ENCODE measurements at places on chromosomes 4 and X.

DNA sequence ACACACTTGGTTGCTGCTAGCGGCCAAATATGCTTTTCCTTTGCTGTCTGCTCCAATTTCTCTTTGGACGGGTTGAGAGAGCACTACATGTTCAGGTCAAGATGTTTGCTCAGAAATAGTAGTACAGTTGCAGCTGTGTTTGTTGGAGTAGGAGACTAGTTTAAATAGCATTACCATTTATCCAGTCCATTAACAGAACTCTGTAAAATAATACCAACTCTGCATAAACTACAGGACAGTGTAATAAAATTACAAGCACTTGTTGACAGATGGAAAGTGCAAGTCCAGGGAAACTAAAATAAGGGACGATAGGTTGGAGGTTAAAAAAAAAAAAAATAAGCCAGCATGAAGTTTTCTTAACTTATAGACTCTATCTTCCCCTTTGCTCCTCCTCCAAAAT lies 20.2 kb downstream of the SLIT2 start:
- DNase-seq, result peak; percentile 98

DNA sequence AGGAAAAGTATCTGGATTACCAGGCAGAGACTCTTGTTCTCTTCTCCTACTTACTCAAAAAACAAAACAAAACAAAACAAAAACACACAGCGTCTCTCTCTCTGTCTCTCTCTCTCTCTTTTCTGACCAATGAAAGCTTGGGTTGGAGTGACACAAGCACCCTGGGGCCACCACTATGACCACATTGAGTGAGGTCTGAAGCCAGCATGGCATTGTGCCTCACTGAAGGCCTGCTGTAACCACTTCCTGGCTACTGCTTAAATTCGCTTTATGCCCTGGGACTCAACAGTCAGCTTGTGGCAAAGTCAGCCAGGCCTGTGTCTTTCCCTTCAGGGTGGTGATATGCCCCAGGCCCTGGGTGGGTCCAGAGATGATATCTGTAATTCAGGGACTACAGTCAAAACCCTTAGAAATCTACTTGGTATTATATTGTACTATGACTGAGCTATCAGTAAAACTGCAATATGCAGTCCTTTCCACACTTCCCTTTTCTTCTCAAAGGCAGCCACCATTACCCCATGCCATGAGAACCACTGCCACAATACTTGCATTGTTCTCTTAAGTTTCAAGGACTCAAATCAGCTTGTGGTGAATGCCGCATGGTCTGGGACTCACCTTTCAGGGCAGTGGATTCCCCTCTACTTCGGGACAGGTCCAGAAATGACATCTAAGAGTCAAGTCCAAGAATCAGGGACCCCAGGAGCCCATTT lies 606.8 kb upstream of the KLHL4 start:
- DNase-seq, result no peak

GRCh38 chrX:109472939-109473735 lies 8.7 kb downstream of the GUCY2F start:
- DNase-seq, result no peak

GRCh38 chr4:74377714-74378113 lies 12.8 kb downstream of the EREG start:
- no peak for DNase-seq

DNA sequence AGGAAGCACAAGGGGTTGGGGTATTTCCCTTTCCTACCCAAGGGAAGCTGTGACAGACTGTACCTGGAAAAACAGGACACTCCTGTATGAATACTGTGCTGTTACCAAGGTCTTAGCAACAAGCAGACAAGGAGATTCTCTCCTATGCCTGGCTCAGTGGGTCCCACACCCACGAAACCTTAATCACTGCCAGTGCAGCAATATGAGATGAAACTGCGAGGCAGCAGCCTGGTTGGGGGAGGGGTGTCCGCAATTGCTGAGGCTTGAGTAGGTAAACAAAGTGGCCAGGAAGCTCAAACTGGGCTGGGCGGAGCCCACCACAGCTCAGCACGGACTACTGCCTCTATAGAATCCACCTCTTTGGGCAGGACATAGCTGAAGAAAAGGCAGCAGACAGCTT lies 197.7 kb downstream of the INPP4B start:
- no peak for DNase-seq

DNA sequence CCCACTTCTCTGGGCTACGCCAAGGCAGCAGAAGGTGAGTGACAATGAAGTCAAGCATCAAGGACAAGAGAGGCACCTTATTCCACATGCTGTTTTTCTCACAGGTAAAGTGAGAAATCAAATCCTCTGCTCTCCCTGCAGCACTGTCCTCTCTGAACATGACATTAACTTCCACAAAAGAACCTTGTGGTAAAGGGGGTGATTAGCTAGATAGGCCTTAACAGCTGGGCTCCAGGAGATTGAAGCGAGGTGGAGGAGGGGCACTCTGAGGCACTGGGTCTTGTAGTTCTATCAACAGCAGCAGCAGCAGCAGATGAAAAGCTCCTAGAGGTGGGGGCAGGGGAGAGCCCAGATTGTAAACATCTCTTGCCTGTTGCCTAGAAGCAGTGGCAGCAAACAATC lies 96.8 kb upstream of the CXXC4 start:
- peak; percentile 99 for DNase-seq

- DNase-seq, result no peak
Observed at GRCh38 chr4:103089481-103089880, 10.2 kb downstream of the BDH2 start.

- peak; percentile 51 for DNase-seq
Observed at GRCh38 chr4:48195374-48195773, 61.3 kb upstream of the TXK start.

DNA sequence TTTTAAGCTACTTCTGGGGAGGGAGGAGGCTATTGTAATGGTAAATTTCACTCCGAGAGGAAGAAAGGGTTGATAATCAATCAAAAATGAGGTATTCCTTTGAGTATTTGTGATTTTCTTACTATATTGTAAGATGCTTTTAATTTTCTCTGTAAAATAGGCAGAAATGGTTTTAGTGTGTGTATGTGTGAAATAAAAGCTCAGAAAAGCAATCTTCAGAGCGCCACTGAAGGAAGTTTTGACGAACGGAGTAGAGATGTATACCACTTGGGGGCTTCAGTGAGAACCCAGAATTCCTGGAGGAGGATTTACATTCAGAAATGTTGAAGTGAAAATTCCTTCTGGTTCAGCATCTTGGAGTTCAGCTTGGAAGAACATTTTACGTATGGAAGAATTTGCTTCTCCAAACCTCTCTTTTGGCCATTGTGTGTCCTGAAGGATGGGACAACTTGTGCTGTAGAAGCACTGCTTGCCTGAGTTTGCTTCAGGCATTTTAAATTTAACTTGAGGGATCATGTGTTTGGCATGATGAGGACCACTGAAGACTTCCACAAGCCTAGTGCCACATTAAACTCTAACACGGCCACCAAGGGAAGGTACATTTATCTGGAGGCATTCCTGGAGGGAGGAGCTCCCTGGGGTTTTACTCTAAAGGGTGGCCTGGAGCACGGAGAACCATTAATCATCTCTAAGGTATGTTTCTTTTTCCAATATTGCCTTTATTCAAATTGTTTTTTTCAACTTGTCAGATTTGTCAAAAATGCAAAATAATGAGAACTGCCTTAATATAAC lies 695 bp downstream of the SHROOM3 start:
- DNase-seq, result no peak

DNA sequence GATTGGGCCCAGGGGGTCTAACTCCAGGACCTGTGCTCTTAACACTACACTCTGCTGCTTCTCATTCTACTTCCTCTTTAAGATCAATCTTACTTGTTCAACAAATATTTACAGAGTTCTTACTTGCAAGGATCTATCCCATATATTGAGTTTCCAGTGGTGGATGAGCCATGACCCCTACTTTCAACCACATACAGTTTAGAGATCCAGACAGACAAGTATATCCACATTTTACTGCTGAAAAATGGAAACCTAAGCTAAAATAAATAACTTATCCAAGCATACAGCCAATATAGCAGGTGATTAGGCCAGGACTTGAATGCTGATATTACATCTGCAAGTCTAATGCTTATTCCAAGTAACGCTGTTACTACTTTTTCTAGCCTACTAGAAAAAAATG lies 18.7 kb downstream of the TMEM150C start:
- DNase-seq, result no peak

DNA sequence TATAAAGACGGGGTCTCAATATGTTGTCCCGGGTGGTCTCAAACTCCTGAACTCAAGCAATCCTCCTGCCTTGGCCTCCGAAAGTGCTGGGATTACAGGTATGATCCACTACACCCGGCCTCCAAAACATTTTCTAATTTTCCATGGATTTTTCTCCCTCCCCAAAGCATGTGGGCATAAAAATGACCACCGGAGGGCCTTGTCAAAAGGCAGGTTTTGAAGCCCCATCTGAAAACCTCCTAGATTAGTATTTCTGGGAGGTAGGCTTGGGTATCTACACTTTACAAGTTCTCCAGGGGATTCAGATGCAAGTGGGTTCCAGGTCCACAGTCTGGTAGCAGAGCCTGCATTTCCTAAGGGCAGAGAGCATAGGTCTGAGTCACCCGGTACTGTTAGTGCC lies 1.4 kb upstream of the GPR173 start:
- peak; percentile 2 for DNase-seq

DNA sequence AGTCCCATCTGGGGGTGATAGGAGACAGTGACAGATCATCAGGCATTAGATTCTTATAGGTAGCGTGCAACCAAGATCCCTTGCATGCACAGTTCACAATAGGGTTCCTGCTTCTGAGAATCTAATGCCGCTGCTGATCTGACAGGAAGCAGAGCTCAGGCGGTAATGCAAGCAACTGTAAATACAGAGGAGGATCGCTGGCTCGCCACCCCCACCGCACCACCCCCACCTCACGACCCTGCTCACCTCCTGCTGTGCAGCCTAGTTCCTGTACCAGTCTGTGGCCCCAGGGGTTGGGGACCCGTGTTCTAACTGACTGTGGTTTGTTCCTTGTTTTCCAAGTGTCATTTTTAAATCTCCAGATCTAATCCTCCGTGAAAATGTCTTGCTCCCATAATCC lies 89.0 kb upstream of the MAPK10 start:
- DNase-seq, result no peak

DNA sequence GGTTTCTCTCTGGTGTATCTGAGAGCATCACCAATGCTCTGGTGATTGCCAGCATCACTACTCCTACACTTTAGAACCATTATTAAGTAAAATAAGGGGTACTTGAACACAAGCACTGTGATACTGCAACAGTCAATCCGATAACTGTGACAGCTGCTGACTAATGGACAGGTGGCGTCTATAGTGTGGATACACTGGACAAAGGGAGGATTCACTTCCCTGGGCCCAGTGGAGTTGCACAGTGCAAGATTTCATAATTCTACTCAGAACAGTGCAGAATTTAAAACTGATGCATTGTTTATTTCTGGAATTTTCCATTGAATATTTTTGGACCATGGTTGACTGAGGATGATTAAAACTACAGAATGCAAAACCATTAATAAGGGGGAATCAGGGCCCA lies 97.8 kb downstream of the SHROOM3 start:
- no peak for DNase-seq

DNA sequence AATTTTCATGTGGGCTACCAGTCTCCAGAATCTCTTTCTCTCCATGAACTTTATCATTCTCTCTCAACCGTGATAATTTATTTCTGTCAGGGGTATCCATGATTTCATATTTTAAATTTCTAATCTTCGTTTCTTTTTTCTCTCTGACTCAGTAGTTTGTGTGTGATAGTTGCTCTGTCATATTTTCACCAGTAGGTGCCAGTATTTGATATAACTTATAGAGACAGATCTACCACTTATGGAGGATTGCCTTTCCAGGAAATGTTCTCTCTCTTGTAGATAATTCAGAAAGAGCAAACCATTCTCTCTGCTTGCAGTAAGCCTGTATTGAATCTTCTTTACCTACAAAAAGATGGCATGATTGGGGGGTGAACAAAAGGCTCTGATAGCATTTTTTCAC lies 79.3 kb upstream of the DYNLT3 start:
- peak; percentile 63 for DNase-seq

DNA sequence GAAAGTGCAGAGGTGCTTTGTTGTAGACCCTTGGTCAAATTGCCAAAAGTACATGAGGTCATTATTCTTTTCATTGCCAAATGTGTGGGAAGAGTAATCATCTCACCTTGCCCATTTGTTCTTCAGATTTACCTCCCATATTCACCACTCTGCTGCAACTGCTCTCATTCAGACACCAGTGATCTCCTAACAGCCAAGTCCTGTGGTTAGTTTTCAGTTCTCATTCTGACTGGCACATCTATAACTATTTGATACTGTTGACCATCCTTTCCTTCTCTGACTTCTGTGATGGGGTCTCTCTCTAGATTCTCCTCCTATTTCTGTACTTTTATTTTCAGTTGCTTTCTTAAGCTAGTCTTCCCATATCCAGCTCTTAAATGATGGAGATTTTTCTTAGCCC lies 39.8 kb downstream of the GRIA3 start:
- no peak for DNase-seq

DNA sequence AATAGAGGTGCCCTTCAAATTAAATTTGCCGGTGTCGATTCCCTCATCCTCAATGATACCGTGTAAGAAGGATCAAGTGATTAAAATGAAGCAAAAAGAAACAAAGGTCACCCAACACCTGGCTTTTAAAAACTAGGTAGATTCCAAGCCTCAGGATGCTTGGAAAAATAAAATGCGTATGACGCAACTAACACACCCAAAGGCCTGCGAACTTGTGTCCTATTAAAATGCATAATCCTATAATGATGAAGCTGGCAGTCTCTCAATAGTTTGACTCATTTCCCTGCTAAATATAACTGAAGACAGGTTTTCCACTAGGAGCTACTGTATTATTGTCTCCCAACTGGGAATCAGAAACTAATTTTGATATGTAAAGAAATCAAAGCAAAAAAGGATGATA lies 263.2 kb downstream of the DHX15 start:
- DNase-seq, result no peak

DNA sequence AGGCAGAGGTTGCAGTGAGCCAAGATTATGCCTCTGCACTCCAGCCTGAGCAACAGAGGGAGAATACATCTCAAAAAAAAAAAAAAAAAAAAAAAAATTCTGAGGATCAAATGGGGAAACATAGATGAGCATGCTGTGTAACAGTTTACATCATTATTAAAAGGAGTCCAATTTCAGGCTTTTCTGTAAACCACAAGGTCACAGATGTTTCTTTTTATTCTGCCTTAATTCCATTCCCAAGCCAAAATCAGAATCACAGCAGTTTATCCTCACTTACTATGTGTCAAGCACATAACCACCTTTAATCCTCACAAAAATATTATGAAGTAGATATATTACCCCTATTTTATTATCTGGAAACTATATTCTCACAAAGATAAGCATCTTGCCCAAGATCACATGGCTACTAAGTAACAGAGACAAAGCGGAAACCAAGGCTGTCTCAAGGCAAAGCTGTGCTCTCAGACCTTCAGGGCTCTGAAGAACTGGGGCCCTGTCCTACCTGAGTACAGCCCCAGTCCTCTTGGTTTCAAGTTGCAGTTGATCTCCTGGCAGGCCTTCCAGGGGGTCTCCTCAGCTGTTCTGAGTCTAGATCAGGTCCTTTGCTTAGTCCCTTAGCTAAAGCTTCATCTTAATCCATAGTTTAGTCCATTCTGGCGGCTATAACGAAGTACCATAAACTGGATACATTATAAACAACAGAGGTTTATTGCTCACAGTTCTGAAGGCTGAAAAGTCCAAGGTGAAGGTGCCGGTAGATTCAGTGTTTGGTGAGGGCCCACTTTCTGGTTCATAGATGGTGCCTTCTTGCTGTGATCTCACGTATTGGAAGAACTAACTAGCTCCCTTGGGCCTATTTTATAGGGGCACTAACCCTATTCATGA lies 141.3 kb downstream of the PALLD start:
- no peak for DNase-seq

GRCh38 chr4:23333946-23334878 lies 555.6 kb downstream of the PPARGC1A start:
- DNase-seq, result no peak
